ENCODE measurements at places on chromosomes 13 and 19.

DNA sequence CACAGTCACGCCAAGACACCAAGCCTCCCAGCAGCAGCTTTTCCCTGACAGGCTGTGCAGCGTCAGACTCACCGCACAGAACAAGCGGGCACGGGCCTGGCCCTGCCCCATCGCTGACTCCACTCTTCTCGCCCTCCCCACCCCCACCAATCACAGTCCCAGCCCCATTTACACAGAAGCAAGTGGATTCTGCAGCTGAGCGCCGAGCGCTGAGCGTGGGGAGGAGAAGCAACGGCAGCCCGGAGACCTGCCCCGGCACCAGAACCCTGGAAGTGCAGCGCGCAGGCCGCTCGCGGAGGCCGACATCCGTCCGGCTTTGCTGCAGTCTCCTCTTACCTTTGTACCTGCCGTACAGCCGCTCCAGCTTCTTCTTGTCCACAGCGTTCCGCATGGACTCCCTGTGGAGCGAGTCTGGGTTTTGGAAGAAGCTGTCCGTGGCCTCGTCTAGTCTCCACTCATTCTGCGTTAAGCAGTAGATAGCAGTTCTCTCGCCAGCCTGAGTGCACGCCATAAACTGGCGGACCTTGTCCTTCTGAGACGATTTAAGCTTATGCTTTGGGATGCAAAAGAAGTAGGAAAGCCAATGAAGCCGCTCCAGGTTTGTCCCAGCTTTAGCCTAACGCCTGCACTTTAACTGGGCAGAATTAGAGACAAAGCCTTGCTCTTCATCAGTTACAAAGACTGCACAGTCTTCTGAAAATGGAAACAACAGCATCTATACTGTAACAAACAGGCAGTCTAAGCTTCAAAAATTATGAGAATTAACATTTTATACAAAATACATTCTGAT lies 6.8 kb downstream of the DCUN1D2 start:
- no peak for DNase-seq

GRCh38 chr19:15488489-15489226 lies 9.4 kb upstream of the PGLYRP2 start:
- no peak for DNase-seq

DNA sequence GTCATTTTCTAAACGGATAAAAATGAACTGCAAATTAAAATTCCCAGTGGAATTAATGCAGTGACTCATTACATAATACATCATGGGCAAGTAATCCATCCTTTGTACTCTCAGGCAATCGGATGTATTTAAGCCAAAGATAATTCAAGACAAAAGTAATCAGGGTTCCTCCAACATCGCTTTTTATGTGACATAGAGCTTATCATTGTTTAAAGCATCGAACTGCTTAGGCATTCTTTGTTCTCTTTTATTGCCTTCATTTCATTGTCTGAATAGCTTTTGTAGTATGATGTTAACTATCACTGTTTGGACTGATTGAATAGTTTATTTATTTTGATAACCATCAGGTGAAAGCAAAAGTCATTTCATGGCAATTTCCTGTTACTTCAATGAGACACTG lies 209.4 kb downstream of the ITGBL1 start:
- no peak for DNase-seq

- DNase-seq, result peak; percentile 58
These were observed 1.8 kb upstream of the CDC37 start for GRCh38 chr19:10404888-10405820.

DNA sequence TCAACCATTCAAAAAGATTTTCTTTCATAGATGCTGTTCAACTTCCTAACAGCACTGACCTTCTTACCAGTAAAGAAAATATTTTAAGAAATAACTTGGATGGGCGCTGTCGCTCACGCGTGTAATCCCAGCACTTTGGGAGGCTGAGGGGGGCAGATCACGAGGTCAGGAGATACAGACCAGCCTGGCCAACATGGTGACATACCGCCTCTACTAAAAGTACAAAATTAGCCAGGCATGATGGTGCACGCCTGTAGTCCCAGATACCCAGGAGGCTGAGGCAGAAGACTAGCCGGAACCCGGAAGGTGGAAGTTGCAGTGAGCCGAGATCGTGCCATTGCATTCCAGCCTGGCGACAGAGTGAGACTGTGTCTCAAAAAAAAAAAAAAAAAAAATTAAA lies 865.7 kb upstream of the SLC10A2 start:
- DNase-seq, result no peak

DNA sequence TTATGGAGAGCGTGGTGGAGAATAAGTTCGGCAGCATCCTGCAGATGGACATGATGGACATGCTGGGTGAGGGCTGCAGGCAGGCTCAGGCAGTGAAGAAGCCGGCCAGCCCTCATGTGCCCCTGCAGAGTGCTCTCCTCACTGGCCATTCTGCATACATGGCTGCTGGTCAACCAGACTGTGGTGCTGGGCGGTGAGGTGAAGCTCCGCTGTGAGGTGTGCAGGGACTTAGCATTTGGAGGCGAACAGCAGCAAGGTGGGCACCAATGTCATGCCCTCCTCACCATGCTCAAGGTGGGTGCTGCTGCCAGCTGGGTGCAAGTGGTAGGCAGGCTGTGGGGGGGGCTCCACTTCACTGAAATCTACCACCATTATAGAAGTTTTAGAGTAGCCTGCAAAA lies 5.7 kb upstream of the ZNF492 start:
- DNase-seq, result no peak

- no peak for DNase-seq
These were observed 1792.7 kb upstream of the MIR17HG start for GRCh38 chr13:89554801-89555200.

DNA sequence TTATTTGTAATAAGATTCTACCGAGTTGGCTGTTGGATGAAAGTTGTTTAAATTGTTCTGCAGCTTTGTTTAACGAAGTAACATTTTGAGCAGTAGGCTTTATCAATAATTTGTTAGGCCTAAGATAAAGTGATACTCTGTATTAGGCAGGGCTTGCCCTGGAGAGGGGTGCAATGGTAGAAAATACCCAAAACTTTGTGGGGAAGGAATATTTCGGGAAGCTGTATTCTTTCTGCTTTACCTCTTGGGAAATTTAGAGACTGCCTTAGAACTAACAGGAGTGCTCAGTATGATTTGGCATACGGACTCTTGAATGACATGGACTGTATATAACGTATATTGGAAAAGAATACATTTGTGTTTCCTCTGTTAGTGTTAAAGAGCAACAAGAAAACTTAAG lies 2.5 kb downstream of the PDS5B start:
- DNase-seq, result no peak

DNA sequence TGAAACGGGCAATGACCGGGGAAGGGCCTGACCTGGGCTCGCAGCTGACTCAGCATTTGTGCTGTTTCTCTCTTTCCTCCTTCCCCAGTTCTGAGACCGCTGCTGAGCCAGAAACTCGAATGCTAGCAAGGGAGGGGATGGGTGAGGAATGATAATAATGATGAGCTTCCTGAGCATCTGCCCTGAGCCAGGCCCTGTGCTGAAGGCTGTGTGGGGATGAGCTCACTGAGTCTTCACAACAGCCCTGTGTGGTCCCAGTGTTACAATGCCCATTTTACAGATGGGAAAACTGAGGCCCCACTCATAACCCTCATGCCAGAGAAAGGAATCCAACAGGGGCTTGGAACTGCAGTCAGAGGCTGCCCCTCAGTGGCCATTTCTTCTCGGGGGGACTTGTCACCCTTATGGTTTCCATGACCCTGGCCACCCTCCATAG lies 8.1 kb downstream of the SULT2B1 start:
- DNase-seq, result no peak

- no peak for DNase-seq
These were observed 8.5 kb downstream of the MBD3L1 start for GRCh38 chr19:8840708-8841107.

DNA sequence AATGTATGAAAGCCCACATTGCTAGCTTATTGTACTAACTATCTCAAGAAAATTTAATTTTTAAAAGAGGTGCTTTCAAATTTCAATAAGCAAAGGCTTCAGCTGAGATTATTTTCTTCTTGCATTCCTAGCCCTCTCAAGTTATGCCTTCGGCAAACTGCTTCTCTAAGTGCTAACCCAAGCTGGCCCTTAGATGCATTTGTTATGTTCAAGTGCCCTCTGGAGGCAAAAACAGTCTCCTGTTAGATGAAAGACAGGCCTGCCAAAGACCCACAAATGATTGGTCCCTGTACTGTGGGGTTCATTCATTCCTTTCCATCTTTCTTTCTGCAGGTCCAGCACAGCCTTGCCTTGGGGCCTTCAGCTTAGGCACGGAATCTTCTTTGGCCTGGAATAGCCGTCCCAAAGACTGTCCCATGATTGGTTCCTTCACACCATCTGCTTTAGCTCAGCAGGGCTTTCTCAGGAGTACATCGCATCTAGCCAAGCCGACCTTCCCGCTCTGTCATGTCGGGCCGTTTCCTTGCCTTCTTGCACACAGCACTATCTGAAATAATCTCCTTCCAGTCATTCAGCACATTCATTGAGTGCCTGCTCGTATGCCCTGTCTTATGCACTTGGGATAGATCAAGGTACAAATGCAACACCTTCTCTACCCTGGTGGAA lies 26.4 kb upstream of the TPTE2 start:
- DNase-seq, result no peak

GRCh38 chr19:5480427-5480836 lies 25.2 kb downstream of the ZNRF4 start:
- DNase-seq, result peak; percentile 34

DNA sequence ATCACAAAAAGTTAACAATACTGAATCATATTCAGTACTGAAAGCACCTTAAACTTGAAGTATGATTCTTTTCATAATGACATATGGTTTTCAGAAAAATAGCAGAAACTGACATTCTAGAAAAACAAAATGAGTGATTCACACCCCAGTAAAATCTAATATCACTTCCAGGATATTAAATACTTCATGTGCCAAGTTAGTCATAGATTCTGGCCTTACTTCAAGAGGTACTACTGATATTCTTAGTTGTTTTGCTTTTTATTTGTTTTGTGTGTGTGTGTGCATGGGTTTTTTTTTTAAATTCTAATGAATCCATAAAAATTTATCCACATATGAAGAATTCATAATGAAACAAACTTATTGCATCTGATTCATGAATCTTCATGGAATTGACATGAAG lies 207.9 kb upstream of the UFM1 start:
- DNase-seq, result no peak

DNA sequence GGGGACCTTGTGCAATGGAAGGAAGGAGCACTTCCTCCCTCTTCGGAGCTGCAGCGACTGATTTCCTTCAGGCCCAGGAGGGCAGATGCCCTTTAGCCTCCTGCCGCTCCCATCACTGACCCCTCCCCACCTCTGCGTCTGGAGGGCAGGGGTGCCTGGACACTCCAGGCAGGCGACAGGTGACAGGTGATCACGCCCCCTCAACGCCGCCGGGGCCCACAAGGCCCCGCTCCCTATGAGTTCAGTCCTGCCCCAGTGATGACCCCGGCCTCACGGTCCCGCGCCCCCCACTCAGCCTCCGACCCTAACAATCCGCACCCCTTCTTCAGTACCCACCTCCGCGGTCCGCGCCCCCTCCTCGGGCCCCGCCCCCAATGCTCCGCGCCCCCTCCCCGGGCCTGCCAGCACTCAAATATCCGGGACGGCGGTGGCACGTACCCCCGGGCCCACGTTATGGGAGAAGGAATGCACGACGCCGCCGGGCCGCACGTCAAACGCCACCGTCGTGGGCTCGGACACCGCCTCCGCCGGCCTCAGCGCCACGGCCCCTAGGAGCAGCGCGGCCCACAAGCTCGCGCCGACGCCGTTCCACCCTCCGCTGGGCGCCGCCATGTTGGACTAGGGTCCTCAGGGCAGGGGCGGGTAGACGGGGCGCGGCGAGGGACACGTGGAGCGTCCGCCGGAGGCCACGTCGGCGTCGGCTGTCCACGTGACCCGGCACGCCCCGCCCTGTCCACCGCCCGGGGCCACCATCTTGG lies at the start of gene MYDGF:
Gene MYDGF, minus strand, starts transcription at position 620 of the 758 bp plus-strand sequence. Its CDS starts 8 bp downstream, at position 612.
- peak; percentile 92 for DNase-seq

Measured in activated CD8-positive, alpha-beta memory T cell treated with anti-CD3 and anti-CD28 coated beads, Interleukin-2, amount 50 U/mL, for 4 hours (primary cell).